ENCODE measurements at places on chromosomes 6 and 20.

DNA sequence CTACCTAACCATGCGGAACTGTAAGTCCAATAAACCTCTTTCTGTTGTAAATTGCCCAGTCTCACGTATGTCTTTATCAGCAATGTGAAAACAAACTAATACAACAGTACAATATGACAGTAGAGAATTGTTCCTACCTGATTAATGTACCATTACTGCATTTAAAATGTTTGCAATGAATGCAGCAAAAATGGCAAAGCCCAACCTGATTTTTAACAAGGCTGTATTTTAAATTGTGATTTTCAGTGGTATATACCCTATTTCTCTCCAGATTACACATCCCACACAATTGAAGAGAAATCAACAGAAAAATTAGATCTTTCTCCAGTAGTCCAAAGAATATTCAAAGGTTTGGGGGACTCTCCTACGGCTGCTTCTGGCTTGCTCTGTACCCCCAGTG, 3.3 kb upstream of the PCSK2 start:
- no peak for DNase-seq

DNA sequence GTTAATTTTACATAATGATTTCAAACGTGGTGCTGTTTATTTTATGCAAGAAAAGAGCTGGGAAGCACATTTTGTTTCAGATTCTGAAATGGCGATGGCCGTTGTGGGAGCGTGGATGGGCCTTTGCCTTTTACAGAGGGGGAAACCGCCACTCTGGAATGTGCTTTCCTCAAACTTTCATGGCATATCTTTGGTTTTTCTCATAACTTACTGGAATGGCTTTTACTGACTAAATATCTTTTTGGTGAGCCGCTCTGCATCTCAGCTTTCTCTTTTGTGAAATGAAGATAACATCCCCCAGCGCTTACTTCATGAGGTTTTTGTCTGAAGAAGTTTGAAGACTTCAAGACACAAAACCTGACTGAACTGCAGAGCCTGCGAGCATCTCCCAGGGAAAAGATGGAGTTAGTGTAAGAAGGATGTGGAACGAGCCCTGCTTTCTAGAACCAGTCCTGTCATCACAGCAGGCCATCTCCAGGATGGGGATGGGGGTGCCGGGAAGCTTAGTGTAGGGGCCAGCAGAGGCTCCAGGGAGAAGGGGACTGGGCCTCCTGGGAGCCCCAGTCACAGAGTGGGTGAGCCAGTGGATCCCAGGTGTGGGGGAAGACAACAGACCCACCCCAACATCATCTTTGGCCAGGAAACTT, 61.8 kb upstream of the TIAM2 start:
- no peak for DNase-seq

GRCh38 chr6:27838945-27839625, 73.1 kb downstream of the OR2B2 start:
- DNase-seq: no peak

GRCh38 chr20:4798010-4798409, 76.3 kb downstream of the PRND start:
- DNase-seq: no peak

GRCh38 chr6:129755787-129756186, 45.8 kb upstream of the ARHGAP18 start:
- DNase-seq: no peak
